Skeletal muscle cell (primary cell): ENCODE measurements at places on chromosomes 3 and 15.

DNA sequence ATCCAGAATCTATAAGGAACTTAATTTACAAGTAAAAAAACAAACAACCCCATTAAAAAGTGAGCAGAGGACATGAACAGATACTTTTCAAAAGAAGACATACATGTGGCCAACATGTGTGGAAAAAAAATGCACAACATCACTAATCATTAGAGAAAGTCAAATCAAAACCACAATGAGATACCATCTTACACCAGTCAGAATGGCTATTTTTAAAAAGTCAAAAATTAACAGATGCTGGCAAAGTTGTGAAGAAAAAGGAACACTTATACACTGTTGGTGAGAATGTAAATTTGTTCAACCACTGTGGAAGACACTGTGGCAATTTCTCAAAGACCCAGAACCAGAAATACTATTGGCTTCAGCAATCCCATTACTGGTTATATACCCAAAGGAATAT lies 830.0 kb upstream of the ALCAM start:
- DNase-seq = no peak

- DNase-seq = no peak
These were observed 19.9 kb downstream of the NDUFB4 start for GRCh38 chr3:120615847-120616609.

- DNase-seq = no peak
These were observed 23.4 kb upstream of the RNF7 start for GRCh38 chr3:141714671-141715070.

DNA sequence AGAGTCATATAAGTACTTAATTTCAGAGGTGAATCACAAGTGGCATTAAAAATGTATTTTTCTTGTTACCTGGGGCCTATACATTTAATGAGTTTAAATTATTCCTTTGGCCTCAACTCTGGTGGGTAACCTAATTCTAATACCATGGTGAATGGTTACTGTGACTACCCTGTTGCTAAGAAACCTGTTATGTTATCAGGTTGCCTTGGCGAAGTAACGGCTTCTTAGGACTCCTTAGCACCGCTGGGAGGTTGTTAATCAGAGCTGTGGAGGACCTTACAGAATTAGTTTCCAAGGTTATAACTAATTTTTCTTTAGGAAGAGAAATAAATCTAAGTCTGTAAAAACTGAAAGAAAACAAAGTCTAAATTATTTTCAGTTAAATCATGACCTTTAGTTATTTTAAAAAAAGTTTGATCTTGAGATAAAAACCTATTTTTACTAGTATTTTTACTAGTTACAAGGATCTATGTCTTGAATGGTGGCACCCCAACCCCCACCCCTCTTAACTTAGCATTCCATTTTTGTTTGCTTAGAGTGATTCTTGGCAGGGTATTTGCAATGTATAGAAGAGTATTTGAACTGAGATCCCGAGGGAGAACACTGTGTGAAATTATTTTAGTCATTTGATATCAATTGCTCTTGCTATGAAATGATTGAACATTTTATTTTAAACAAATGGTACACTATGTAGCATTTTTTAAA lies 155.5 kb downstream of the FNDC3B start:
- no peak for DNase-seq

GRCh38 chr15:99651023-99651807 lies 82.0 kb downstream of the LYSMD4 start:
- no peak for DNase-seq

DNA sequence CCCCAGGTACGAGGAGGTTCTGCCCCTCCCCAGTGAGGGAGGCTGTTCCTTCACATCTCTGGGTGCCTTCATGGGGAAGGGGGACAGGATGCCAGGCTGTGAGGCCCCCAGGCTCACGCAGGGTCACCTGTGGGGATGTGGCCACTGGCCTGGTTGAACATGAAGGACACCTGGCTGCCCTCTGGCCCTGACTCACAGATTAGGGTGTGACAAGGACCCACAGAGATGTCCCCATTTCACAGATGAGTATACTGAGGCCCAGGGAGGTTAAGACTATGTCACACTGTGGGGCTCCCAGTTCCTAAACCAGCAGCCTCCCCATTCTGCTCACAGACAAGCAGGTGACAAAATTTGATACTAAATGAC lies 42.4 kb downstream of the PCSK6 start:
- DNase-seq = no peak

DNA sequence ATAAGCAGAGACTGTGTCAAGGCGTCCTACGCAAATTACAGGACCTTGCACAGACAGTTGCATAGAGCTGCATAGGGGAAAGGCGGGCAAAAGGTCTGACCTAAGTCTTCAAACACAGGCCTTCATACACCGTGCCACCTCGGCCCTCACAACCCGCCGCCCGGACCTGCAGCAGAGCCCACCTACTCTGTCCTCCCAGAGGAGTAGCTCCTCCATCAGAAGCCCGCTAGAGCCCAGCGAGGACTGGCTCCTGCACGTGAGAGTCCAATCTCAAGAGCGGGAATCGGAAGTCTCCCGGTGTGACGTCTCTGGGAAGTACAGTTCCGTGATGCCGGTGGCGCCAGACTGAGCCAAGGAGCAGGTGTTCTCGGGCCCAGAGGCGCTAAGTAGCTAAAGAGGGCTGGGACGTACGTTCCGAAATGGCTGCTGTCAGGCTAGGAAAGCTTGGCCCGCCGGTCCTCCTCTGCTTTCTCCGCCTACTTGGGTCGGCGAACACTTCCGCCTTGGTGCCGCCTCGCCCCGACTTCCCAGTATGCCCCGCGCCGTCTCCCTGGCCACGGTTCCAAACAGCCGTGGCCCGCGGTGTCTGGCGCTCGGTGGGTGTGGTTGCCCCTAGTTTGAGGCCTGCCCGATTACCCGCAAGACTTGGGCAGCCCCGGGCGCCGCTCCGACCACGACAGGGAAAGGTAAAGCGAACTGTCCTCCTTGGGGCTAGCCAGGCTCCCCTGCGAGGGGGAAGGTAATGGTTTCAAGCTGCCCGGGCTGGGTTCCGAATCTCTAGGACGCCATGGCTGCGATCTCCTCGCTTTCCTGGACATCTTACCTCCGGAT lies at the start of the genes ASTE1 and NEK11:
ASTE1 (minus strand) TSS at position 505 of the 831 bp plus-strand sequence. CDS start 1,519 bp downstream, outside the sequence.
NEK11 (plus strand) TSS at position 557 of the 831 bp plus-strand sequence. CDS start 2,832 bp downstream, outside the sequence.
- peak; percentile 43 for DNase-seq

GRCh38 chr15:83358972-83359564 lies 74.6 kb upstream of the BNC1 start:
- DNase-seq = no peak

GRCh38 chr15:55900019-55900418 lies 93.4 kb downstream of the NEDD4 start:
- no peak for DNase-seq

GRCh38 chr3:45041666-45042065 lies 15.6 kb downstream of the CLEC3B start:
- no peak for DNase-seq

GRCh38 chr3:94735354-94735753 lies 672.5 kb downstream of the NSUN3 start:
- no peak for DNase-seq

GRCh38 chr3:173660645-173661299 lies 263.2 kb downstream of the NLGN1 start:
- DNase-seq = no peak

GRCh38 chr3:32303399-32303747 lies 64.9 kb downstream of the CMTM8 start:
- DNase-seq = no peak

DNA sequence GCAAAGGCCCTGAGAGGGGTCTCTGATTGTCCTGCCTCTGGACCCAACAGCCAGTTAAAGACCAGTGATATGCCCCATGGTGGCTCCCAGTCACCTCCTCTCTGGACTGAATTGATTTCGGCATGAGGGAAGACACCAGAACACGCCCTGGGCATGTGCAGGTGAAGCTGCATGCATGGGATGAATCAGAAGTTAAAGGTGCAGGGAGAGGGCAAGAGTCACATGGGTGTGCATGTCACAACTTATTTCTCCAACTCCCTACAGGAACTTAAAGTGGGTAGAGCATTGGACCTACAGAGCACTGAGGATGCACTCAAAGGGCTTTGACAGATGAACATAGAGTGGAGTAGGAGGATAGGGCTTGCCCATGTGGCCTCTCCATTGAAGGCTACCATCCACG lies 16.9 kb upstream of the RHCG start:
- DNase-seq = no peak

DNA sequence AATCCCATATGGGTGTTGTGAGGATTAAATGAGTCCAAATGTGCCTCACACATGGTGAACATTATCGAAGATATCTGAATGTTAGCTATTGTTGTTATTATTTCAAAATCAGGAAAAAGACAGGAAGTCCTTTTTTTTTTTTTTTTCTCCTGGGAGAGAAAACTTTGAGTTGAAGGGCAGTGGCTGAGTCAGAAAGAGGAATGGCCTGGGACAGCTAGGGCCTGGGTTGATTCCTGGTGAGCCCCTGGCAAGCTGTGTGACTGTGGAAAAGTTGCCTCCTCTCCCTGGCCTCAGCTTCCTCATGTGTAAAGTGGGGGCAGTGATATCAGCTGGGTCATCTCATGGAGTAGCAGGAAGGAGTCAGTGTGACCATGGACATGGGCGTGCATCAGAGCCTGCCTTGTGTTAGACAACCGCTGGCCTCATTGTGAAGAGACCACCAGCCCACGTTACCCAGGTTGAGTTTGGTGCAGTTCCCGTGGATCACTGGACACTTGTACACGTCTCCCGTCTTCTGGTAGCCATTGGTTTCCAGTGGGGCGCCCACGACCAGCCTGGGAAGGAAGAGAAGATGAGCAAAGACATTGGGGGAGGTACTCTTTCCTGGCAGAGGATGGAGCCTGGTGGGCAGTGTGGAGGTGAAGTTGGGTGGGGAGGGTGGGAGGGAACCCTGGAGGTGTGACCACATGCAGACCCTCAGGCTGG lies 63.1 kb downstream of the ITGA11 start:
- no peak for DNase-seq

DNA sequence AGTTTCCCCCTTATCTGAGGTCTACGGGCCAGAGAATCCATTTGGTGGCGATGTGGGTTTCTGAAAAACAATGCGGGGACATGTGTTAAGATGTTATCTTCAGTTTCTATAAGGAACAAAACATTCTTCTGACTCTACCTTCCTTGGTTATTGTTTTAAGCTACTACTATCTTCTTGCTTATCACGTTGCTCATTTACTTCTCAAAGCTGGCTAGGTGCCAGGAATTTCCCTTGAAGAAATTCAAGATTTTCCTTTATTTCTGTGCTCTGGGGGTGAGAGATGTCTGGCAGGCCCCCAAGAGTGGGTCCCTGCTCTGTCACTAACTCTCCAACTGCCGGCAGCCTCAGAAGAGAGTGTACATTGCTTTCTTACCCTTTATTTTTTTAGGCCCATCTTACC lies 119.8 kb downstream of the RYR3 start:
- DNase-seq = no peak

DNA sequence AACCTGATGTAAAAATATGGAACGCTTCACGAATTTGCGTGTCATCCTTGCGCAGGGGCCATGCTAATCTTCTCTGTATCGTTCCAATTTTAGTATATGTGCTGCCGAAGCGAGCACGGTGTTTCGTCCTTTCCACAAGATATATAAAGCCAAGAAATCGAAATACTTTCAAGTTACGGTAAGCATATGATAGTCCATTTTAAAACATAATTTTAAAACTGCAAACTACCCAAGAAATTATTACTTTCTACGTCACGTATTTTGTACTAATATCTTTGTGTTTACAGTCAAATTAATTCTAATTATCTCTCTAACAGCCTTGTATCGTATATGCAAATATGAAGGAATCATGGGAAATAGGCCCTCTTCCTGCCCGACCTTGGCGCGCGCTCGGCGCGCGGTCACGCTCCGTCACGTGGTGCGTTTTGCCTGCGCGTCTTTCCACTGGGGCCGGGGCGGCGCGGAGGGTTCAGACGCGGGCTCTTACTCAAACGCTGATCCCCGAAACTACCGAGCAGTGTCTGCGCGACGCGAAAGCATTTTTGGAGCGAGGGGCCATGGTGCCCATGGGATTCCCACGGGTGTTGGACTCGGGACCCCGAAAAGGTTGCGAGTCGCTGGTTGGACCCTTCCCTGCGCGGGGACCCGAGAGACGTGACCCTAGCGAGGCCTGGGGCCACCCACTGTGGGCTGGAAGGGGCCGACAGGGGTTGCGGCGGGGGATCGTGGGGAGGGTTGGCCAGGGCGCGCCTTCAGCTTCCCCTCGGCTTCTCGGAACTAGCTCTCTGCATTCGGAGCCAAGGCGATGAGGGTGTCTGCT lies at the start of gene RNU6-1:
RNU6-1 (minus strand) TSS at position 117 of the 820 bp plus-strand sequence.
- DNase-seq = peak; percentile 69

GRCh38 chr15:52082197-52083036 lies 30.2 kb downstream of the BCL2L10 start:
- DNase-seq = peak; percentile 28

- no peak for DNase-seq
These were observed 115.2 kb upstream of the SLC6A11 start for GRCh38 chr3:10700821-10701220.

DNA sequence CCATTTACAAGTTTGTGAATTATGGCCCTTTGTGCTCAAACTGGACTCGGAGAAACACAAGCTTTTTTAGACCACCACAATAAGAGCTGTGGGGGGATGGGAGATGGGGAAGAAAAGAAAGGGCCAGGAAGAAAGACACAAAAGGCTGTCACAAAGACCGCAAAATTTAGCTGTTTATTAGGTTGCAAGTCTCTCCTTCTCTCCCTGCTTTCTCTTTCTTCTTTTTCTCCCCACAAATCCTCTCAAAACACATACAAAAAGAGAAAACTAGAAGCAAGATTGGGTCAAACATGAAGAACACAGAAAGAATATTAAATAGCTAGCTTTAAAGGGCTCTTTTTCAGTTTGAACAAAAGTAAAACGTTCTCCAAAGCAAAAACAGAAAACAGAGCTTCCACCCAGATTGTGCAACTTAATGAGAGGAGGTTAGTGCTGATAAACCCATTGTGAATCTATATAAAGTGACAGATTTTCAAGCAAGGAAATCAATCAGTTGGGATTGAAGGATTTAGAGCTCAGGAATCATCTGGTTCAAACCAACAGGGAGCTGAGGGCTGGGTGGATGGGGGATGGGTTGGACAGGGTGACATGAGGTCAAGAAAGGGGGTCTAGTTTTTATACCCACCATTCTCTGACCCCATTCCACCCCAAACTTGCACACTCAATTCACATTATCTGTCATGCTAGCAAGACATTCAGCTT lies 87.3 kb downstream of the DHX30 start:
- DNase-seq = no peak

- DNase-seq = no peak
These were observed 33.6 kb downstream of the SQOR start for GRCh38 chr15:45668386-45668785.

DNA sequence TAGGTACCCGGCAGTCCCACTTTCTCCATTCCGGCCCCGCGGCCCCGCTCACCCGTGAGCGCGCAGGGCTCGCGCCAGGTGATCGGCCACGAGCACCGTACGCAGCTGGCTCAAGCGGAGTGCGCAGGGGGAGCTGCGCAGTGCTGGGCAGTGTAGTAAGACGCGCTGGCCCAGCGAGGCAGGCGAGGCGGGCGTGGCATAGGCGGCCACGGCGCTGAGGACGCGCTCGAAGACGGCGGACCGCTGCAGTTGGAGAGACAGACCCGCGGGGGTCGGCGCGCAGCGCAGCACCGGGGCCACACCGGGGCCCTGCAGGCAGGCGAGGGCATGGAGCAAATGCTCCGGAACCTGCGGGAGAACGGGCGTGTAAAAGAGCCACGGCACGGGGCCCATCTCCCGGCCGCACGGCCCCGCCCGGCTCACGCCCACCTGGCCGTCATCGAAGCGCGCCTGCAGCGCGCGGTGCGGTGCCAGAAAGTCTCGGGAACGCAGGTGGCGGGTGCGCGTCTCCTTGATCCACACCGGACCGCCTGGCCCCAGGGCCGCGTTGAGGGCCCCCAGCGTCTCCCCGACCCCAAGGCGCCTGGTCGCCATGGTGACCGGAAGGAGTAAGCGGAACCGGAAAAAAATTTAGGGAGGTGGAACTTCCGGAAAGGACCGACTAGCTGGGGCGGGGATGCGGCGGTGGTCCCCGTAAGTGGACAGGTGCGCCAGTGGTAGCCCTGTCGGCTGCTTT lies at the start of gene DALRD3:
DALRD3 (minus strand) TSS at position 610 of the 736 bp plus-strand sequence; CDS start at position 594, 16 bp downstream.
- no peak for DNase-seq
